ENCODE measurements at places on chromosomes 1 and 21.

GRCh38 chr1:32337855-32338636 lies 2.0 kb upstream of the MARCKSL1 start:
- DNase-seq, result peak; percentile 53
- H3K27ac ChIP-seq, result peak overlapping the region; percentile 98
- H3K36me3 ChIP-seq, result peaks cover 15% of the 10 kb centered on the region
- peaks cover 16% of the 10 kb centered on the region for H3K27me3 ChIP-seq
- peaks cover 63% of the 10 kb centered on the region for H3K4me1 ChIP-seq
- H3K4me3 ChIP-seq, result peak overlapping the region; percentile 81

- DNase-seq, result no peak
- H3K4me3 ChIP-seq, result no peak overlapping the region
- no peaks in the 10 kb centered on the region for H3K36me3 ChIP-seq
- no peak overlapping the region for H3K27ac ChIP-seq
- H3K4me1 ChIP-seq, result peaks cover 17% of the 10 kb centered on the region
Observed at GRCh38 chr21:16072737-16073136, 343.0 kb downstream of the USP25 start.

- no peak overlapping the region for H3K27ac ChIP-seq
- DNase-seq, result no peak
- no peak overlapping the region for H3K4me3 ChIP-seq
- no peaks in the 10 kb centered on the region for H3K36me3 ChIP-seq
Observed at GRCh38 chr1:96515430-96515829, 206.2 kb upstream of the PTBP2 start.

DNA sequence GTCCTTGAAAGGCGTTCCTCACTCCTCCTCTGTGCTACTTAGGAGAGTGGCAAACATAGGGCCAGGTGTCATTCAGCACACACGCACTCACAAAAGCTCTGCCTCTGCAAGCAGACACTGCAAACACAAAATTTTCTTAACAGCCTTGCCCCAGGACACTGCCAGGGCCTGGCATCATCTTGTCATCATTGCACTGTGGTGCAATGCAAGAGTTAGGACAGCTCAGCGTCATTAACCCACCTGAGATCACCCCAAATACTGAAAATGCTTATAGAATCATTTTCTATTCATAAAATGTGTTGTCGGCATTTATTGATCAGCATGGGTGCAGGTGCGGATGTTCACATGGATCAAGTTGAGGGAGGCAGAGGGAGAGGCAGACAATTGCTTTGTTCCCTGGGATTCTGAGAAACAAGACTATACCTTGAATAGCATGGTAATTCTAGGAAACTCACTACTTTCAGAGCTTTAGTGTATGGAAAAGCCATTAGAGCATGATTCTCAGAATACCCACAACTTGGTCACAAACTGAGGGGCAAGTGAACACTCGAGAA lies 3.0 kb downstream of the ADAM30 start:
- no peaks in the 10 kb centered on the region for H3K4me1 ChIP-seq
- no peaks in the 10 kb centered on the region for H3K27me3 ChIP-seq
- no peak overlapping the region for H3K27ac ChIP-seq
- H3K4me3 ChIP-seq, result no peak overlapping the region
- DNase-seq, result no peak

GRCh38 chr1:117683571-117684285 lies 77.9 kb downstream of the TENT5C start:
- no peaks in the 10 kb centered on the region for H3K4me1 ChIP-seq
- H3K4me3 ChIP-seq, result no peak overlapping the region
- H3K36me3 ChIP-seq, result no peaks in the 10 kb centered on the region
- DNase-seq, result no peak
- no peak overlapping the region for H3K27ac ChIP-seq
- H3K27me3 ChIP-seq, result no peaks in the 10 kb centered on the region

All from neural crest cell (in vitro differentiated cells).